ENCODE measurements at places on chromosomes 1 and 21.

GRCh38 chr1:76942549-76942948 is 75.3 kb downstream of the ST6GALNAC5 start:
- DNase-seq, result no peak

DNA sequence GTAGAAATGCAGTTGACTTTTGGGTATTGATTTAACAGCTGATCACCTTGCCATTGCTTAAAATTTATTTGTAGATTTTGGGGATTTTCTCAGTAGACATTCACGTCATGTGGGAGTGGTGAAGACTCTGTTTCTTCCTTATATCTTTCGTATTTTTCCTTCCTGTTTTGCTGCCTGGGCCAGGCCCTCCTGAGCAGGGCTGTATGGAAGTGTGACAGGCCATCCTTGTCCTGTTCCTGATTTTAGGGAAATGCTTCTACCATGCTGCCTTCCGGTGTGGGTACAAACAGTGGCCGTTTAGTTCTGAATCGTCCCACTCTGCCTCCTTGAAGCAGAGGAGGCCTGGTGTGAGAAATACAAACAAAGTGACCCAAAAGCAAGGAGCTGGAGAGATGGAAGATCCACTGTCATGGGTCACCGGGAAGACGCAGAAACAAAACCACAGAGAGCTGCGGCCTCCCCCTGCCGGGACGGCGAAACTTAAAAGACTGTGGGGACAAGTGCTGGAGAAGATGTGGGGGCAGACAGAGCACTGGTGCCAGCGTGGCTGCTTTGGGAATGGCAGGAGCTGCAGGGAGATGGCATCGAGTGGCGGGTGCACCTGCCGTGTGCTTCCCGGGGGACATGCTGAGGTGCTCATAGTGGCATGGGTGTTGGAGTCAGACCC is 7.6 kb downstream of the AGPAT3 start:
- no peak for DNase-seq

- no peak for DNase-seq
Measured at GRCh38 chr1:198494139-198494538, 46.3 kb downstream of the ATP6V1G3 start.

GRCh38 chr1:185215911-185216310 is 58.9 kb downstream of the SWT1 start:
- DNase-seq, result peak; percentile 1

DNA sequence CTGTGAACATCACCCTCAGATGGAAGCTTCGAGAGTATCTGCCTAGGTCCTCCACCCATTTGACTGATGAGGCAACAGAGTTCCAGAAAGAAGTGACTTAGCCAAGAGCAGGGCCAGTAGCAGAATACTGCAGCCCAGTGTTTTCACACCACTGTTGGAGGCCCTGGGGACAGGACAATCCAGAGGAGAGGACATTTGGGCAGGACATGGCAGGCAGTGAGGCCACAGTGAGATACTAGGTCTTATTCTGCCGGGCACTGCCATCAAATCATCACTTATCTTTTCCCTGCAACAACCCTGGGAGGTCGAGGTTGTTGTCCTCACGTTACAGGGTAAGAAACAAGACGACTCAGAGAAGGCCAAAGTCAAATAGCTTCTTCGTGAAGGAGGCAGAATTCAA is 5.5 kb upstream of the FOXO6 start:
- no peak for DNase-seq

GRCh38 chr1:212281590-212281989 is 3.6 kb upstream of the PPP2R5A start:
- no peak for DNase-seq

DNA sequence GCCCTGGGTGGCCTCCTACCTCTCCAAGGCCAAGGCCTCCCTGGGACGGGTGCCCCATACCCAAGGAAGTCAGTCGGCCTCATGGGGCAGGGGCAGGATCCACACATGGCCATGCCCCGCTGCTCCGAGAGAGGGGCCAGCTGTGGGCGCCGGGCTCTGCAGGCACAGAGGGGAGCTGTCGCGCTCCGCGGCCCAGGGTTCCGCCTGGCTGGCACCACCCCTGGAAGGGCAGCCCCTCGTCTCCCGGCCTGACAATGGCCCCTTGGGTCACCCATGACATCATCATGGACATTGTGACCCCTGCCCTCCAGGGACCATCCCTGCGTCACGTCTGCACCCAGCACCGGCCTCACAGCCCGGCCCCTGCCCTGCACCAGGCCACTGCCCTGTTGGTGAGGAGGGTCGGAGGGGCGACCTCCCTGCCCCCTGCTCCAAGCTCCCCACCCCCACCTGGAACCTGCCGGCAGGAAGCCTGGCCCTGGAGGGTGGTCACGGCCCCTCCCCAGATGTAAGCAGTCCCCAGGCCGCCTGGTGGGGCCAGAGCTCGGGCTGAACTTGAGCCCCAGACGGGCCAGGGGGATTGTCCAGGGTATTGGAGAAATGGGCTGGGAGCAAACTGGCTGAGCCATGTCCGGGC is 5.8 kb downstream of the TTLL10 start:
- no peak for DNase-seq

- DNase-seq, result peak; percentile 90
Measured at GRCh38 chr1:12604114-12604874, 13.7 kb downstream of the DHRS3 start.

DNA sequence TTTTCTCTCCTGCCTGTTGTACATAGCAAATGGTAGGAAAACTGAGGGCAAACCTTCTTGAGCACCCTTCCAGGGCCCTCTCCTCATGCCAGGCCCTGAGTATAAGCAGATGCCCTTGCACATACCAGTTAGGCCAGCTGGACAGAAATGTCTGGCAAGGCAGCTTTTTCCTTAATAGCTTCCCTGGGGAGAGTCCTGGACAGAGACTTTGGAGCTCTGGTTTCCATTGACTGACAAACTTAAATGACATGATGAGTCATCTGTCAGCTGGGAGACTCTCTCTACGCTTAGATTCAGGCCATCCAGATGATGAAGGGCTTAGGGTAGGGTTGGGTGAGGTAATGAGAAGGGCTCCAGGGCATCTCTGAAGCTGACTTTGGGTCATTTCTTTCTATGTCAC is 317.5 kb downstream of the ASTN1 start:
- DNase-seq, result no peak

DNA sequence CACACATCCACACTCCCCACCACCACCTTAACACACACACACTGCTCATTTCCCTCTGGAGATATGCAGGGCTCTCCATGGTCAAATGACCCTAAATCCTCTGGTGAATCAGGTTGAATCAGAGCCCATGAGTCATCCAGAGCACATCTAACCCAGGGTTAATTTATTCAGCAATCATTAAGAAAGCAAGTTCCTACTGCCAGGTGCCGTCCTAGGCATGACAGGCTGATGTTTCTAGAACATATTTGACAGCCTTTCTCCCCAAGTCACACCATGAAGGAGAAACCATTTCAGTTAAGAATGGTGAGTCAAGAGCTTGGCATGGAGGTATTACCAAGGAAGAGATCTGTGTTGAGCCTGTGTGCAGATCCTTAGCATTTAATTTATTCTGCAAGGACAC is 194.3 kb upstream of the CAMK1G start:
- DNase-seq, result peak; percentile 92

GRCh38 chr1:95984798-95985374 is 736.7 kb upstream of the PTBP2 start:
- no peak for DNase-seq

Data from RWPE1 (cell line).